ENCODE measurements at places on chromosomes 2 and 18. TPM values are rescaled to one million over a fixed set of nuclear protein-coding genes. Genes with fewer than 3 reads are reported as not detected.

GRCh38 chr2:206824993-206825392, 59.6 kb downstream of the FASTKD2 start:
- H3K27ac ChIP-seq = no peak overlapping the region
- no peaks in the 10 kb centered on the region for H3K27me3 ChIP-seq
- no peak for DNase-seq

GRCh38 chr18:23284629-23285028, 149.3 kb downstream of the CABLES1 start:
- H3K27ac ChIP-seq = no peak overlapping the region
- H3K27me3 ChIP-seq = no peaks in the 10 kb centered on the region

DNA sequence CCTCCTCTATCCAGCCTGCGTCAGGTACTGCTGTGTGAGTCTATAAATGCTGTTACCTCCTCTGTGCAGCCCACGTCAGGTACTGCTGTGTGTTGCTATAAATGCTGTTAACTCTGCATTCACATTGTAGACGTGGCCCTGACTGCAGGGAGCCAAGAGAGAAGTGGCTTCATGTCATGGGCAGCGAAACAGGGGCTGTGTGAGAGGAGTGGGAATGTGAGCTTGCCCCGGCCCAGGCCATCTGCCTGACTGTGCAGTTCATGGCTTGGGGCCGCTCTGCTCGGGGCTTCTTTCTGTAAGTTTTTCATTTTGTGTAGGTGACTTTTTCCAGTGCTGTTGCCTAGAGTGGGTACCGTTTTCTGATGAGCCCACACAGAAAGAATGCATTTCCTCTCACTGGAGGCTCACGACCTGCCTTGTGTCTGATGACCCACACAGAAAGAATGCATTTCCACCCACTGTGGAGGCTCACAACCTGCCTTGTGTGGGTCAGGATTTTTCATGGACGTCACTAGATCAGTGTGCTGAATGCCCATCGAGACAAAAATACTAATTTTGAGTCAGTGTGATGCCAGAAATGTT, 104.5 kb downstream of the SNTG2 start:
- H3K27me3 ChIP-seq = no peaks in the 10 kb centered on the region
- no peaks in the 10 kb centered on the region for H3K4me1 ChIP-seq
- DNase-seq = no peak
- H3K4me3 ChIP-seq = no peak overlapping the region

DNA sequence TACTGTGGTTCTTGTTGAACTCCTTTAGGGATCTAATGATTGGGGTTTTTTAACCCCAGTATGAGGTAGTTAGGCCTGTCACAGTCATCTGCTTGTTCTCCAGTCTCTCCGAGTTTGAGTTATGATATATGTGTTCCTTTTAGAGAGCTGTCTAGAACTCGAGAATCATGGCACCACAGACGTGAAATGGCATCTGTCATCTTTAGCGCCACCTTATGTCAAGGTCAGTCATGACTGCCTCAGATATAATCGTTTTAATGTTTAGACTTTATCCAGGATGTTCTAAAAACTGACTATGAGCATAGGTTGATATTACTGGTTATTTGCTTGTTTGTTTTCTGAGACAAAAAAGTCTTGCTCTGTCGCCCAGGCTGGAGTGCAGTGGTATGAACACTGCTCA, 112.2 kb downstream of the CEP192 start:
- DNase-seq = no peak
- H3K4me1 ChIP-seq = no peaks in the 10 kb centered on the region
- no peaks in the 10 kb centered on the region for H3K27me3 ChIP-seq
- peaks cover 69% of the 10 kb centered on the region for H3K36me3 ChIP-seq
- no peak overlapping the region for H3K27ac ChIP-seq

DNA sequence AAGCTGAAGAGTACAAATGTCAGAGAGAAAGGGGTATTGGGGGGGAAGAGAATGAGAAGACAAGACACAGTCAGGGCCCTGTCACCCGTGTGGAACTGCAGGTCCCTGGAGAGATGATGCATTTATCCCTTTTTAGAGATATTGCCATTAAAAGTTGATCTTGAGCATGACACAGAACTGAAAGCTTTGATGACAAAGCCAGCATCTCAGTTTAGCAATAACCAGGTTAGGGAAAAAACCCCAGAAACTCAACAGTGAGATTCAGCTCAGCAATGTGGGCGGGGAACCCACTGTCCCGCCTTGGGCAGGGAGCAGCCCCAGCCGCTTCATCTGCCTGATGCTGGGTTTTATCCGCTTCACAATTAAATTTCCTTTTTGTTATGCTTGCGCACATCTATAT, 181.1 kb downstream of the NEDD4L start:
- peaks cover 21% of the 10 kb centered on the region for H3K4me1 ChIP-seq
- no peak for DNase-seq
- no peaks in the 10 kb centered on the region for H3K36me3 ChIP-seq
- H3K4me3 ChIP-seq = no peak overlapping the region
- no peak overlapping the region for H3K27ac ChIP-seq

GRCh38 chr2:42905341-42906110, 113.1 kb upstream of the HAAO start:
- peak overlapping the region; percentile 72 for H3K27ac ChIP-seq
- H3K4me3 ChIP-seq = no peak overlapping the region
- no peak for DNase-seq
- no peaks in the 10 kb centered on the region for H3K36me3 ChIP-seq
- H3K4me1 ChIP-seq = peaks cover 73% of the 10 kb centered on the region

DNA sequence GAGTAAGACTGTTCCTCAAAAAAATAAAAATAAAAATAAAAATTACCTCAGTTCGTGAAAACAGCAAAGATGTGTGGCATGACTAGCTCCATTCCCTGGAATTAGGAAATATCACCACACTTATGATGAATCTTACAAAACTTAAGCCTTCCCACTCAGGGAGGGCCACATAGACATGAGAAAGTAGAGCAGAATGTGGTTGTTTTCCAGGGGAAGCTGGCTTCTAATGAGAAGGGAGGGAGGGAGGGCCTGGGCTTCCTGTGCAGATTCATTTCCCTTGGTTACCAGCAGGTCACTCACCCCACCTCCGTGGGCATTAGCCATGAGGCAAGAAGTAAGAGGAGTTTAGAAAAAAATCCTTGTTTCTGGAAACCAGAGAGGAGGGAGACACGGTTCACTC, 95.9 kb upstream of the RMDN2 start:
- no peak overlapping the region for H3K4me3 ChIP-seq
- H3K36me3 ChIP-seq = no peaks in the 10 kb centered on the region
- peak overlapping the region; percentile 69 for H3K27ac ChIP-seq
- no peaks in the 10 kb centered on the region for H3K4me1 ChIP-seq

DNA sequence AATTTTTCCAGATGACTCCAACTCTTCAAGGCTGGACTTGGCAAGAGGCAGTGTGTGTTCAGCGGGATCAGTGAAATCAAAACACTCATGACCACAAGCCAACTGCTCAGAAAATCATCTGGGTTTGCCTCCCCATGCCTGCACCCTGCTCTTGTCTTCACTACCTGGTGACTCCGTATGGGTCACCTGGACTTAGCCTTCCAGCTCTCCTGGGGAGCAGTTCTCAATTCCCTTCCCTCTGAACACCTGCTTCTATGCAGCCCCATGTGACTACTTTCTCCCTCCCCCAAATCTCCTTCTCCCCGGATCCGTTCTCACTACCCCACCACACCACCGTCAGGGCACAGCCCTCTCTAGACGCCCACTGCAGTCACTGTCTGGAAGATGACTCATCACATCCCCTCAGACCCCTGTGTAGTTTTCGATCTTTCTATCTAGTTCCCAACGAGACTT, 130.2 kb upstream of the ID2 start:
- H3K27ac ChIP-seq = no peak overlapping the region
- H3K27me3 ChIP-seq = no peaks in the 10 kb centered on the region
- no peak for DNase-seq
- H3K36me3 ChIP-seq = no peaks in the 10 kb centered on the region
- no peak overlapping the region for H3K4me3 ChIP-seq

Gene LYPD6
- total RNA-seq = 1.2 TPM

DNA sequence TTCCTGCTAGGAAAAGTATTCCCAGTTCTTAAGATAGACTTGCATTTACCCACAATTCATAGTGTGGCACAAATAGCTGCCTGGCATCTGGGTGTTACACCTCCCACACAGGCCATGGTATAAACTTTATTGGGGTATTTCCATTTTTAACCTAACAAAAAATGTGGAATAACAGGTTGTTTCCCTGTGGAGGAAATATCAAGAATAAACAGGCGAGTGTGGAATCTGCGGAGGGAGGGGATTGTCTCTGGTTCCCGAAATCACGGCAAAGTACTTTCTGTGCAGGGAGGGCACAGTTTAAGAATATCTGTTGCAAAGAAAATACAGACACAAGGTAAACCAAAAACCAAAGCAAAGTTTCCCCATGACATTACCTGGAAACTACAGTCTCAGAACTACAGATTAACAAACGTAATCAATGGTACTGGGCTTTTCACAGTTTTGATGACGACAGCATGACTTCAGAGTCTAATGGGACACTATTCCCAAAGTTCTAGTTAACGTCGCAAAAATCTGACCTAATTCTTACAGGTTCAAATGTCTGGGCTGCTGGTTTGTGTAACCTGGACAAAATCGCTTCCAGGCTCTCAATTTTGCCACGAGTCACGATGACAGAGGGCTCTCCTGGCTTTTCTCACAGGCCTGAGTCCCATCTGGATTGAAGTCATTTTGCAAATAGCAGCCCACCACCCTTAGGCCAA, 1.4 kb downstream of the STARD7 start:
- peak overlapping the region; percentile 74 for H3K4me3 ChIP-seq
- H3K36me3 ChIP-seq = no peaks in the 10 kb centered on the region
- H3K27ac ChIP-seq = peak overlapping the region; percentile 90

GRCh38 chr18:4106407-4107033, 348.6 kb downstream of the DLGAP1 start:
- H3K27ac ChIP-seq = no peak overlapping the region
- H3K4me3 ChIP-seq = no peak overlapping the region
- H3K27me3 ChIP-seq = no peaks in the 10 kb centered on the region
- no peaks in the 10 kb centered on the region for H3K4me1 ChIP-seq
